ENCODE measurements at places on chromosomes 3 and 15.

- H3K4me3 ChIP-seq, result no peak overlapping the region
- H3K27ac ChIP-seq, result no peak overlapping the region
- H3K4me1 ChIP-seq, result no peaks in the 10 kb centered on the region
- no peak for DNase-seq
- peaks cover 79% of the 10 kb centered on the region for H3K36me3 ChIP-seq
Observed at GRCh38 chr15:73283366-73283962, 85.3 kb downstream of the HCN4 start.

DNA sequence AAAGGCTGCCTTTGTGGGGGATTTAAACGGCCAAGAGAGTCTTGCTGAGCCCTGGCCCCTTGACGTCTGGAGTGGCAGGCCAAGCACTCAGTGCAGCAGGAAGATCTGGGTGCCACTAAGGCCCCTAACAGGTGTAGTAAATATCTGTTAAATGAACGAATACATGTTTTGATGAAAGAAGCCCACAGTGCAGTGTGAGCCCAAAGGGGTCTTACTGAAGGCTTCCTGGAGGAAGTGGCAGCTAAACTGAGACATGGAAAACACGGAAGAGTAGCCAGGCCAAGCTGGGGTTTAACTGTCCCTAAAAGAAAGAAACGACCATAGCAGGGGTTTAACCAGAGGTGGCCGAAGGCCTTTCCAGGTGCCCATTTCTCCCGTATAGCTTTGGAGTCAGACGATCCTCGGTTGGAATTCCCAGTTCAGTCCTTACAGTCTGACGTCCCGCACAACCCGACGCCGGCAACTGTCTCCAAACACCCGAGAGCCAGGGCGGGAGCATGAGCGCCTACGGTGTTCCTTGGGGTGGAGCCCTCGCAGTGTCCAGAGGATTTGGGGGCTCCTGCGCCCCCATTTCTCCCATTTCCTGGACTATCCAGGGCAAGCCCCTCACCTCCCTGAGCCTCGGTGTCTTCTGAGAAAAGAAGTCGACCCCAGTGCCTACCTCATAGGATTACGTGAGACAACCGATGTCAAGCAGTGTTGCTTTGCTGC is 910 bp upstream of the ABHD6 start:
- no peaks in the 10 kb centered on the region for H3K36me3 ChIP-seq
- no peak for DNase-seq
- no peaks in the 10 kb centered on the region for H3K27me3 ChIP-seq
- peak overlapping the region; percentile 87 for H3K4me3 ChIP-seq
- H3K27ac ChIP-seq, result peak overlapping the region; percentile 89
- peaks cover 19% of the 10 kb centered on the region for H3K4me1 ChIP-seq

GRCh38 chr3:89138048-89138447 is 30.6 kb downstream of the EPHA3 start:
- no peaks in the 10 kb centered on the region for H3K27me3 ChIP-seq
- H3K4me1 ChIP-seq, result no peaks in the 10 kb centered on the region
- no peak for DNase-seq
- no peak overlapping the region for H3K27ac ChIP-seq

DNA sequence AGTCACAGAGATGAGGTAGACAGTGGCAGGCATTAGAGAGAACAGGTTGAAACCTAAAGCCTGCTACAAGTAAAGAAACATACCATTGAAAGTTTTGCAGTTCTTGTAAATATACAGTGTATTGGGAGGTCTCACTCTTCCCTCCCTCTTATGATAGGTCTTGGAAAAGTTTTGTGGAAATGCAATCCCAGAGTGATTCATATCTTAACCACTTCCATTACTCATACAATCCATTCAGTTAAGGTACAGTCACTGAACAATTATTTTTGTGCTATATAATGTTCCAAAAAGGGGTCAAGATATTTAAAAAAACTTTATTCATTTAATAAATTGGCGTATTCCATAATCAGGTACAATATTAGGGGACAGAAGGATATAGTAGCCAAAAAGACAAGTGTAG is 737.7 kb upstream of the ALCAM start:
- no peaks in the 10 kb centered on the region for H3K36me3 ChIP-seq
- no peaks in the 10 kb centered on the region for H3K4me1 ChIP-seq
- DNase-seq, result no peak

DNA sequence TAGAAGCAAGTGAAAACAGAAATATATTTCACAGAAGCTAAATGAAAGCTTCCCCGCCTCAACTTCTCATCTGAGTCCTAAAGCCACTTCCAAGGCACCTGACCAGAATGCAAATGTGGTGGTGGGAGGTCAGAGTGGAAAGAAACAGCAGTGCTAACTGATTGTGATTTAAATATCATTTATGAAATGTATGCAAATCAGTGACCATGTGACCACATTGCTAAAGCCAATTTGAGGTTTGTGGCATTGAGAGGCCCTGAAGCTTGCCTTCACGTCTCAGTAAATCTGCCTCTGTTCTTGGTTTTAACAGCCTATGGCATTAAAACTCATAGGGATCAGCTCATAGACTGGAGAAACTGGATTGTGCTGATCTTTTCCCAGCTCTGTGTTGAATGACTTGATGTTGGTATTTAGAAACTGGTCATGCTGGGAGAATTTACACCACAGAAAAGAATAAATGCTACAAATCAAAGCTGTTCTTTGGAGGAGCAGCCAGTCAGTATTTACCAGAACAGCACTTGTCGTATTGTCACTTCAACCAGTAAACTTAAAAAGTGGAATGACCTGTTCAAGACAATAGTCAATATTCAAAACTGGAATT is 481.4 kb upstream of the ALCAM start:
- H3K36me3 ChIP-seq, result no peaks in the 10 kb centered on the region
- H3K27me3 ChIP-seq, result no peaks in the 10 kb centered on the region
- H3K4me1 ChIP-seq, result no peaks in the 10 kb centered on the region
- no peak overlapping the region for H3K4me3 ChIP-seq
- DNase-seq, result no peak

GRCh38 chr15:68405378-68406250 is 26.3 kb downstream of the ITGA11 start:
- no peak for DNase-seq
- H3K4me3 ChIP-seq, result no peak overlapping the region
- no peaks in the 10 kb centered on the region for H3K27me3 ChIP-seq
